CD4-positive, CD25-positive, alpha-beta regulatory T cell (primary cell): ENCODE measurements at places on chromosomes 11 and 22.

GRCh38 chr22:19823902-19824211 is 30.8 kb downstream of the GNB1L start:
- no peak for DNase-seq

DNA sequence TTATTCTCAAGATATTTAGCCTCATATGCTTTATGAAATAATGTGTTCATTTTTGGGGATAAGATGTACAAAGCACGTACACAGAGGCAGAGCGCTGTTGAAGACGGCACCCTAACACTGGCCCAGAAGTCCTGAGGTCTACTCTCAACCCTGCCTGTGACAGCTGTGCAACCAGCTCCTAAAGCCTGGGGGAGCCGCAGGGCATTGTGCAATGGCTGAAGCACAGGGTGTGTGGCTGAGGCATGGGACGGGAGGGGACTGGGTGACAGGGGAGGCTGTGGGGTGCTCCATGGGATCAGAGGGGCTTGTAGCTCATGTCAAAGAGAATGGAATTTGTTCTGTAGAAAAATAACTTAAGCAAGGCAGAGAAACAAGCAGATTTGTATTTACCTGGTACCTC is 27.7 kb downstream of the FAM227A start:
- DNase-seq, result no peak

DNA sequence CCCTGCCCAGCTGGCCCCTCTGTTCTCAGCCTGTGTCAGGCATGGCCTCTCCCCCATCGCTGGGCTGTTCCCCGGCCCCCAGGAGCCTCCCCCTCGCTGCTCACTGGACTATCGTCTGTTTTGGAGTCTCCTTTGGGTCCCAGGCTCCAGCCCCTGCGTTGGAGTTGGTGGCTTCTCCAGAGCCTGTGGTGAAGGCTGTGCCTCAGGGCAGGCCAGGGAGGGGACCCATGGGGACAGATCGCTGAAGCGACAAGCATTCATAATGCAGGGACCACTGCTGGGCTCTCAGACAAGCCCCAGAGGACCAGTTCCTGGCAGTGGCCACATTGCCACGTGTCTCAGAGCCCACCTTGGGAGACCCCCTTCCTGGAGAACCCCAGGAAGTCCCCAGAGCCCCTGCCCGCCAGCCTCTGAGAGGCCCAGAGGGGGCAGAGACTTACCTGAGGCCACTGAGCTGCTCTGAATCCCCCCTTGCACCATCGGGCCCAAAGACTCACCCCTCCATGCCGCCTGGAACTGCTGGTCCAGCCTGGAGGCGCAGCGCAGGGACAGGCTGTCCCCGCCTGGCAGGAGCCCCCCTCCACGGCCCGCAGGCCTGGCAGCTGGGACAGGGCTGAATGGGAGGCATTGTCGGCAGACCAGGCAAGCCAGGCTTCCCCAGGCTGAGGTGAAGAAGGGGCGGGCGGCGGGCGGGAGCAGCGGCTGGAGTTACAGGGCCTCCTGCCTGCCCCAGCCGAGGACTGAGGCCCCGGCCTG is at the start of gene CHADL:
Gene CHADL, minus strand, starts transcription at position 555 of the 756 bp plus-strand sequence. Its CDS starts 50 bp downstream, at position 505.
- no peak for DNase-seq

DNA sequence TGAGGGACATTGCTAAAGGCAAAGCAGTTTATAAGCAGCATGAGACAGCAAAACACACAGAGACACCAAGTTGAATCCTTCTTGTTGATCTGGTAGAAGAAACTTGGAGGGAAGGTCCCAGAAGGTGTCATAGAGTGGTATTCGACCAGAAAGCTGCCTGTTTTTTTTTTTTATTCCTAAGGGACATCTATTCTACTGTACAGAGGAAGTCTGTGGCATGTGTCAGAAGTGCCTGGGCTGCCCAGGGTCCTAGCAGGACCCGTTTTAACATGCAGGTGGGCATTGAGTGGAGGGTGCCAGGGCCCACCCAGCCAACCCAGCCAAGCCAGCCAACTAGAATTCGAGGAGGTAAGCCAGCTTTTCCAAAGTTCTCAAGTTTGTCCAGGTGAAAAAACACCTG is 68.0 kb upstream of the ATXN10 start:
- DNase-seq, result no peak

- no peak for DNase-seq
Measured at GRCh38 chr11:114846416-114846791, 168.1 kb downstream of the NXPE2 start.

GRCh38 chr22:42277988-42278776 is 7.7 kb upstream of the TCF20 start:
- DNase-seq, result no peak

GRCh38 chr22:20579273-20580120 is 72.1 kb downstream of the MED15 start:
- no peak for DNase-seq

- no peak for DNase-seq
Measured at GRCh38 chr22:42025421-42025820, 26.8 kb downstream of the WBP2NL start.

- DNase-seq, result no peak
Measured at GRCh38 chr22:20054485-20054884, 25.6 kb upstream of the DGCR8 start.

GRCh38 chr11:11532574-11532973 is 89.2 kb downstream of the GALNT18 start:
- no peak for DNase-seq

DNA sequence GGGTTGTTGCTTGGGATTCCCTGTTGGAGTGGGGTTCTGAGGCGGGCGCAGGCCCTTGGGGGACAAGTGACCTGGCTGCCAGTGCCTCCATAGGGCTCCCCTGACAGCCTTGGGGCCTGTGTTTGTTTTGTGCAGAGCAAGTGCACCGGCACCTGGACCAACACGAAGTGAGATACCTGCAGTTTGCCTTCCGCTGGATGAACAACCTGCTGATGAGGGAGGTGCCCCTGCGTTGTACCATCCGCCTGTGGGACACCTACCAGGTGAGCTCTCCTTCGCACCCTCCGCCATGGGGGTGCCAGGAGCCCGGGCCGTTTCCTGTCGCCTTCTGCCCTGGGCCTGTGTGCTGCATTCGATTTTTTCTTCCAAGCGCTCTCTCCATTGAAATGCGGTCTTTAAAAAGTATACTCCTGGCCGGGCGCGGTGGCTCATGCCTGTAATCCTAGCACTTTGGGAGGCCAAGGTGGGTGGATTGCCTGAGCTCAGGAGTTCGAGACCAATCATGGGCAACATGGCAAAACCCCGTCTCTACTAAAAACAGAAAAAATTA is 274.6 kb downstream of the TBC1D22A start:
- no peak for DNase-seq
